ENCODE measurements at places on chromosomes 1 and 21.

- DNase-seq: no peak
Measured at GRCh38 chr1:199784138-199784895, 243.2 kb upstream of the NR5A2 start.

- DNase-seq: no peak
Measured at GRCh38 chr1:163876546-163876945, 554.8 kb downstream of the NUF2 start.

- no peak for DNase-seq
Measured at GRCh38 chr1:169138866-169139670, 32.6 kb downstream of the ATP1B1 start.

GRCh38 chr1:201302163-201303152 is 19.2 kb downstream of the PKP1 start:
- no peak for DNase-seq

DNA sequence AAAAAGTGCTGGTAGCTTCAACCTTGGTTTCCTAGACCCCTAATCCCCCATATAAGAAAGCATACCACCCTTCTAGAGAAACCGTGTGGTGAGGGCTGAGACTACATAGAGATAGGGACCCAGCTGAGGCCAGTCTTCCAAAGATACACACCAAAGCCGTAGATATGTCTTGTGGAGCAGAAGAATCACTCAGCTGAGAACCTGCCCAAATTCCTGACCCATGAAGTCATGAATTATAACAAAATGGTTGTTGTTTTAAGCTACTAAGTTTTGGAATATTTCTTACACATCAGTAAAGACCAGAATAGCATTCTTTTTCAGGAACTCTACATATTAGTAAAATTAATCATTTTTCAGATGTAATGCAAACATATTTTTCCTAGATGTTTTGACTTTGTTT is 3.3 kb upstream of the SNRPE start:
- DNase-seq: no peak

- DNase-seq: no peak
Measured at GRCh38 chr1:62050165-62050564, 144.5 kb upstream of the L1TD1 start.

- DNase-seq: no peak
Measured at GRCh38 chr1:234589854-234590620, 19.9 kb downstream of the IRF2BP2 start.

GRCh38 chr1:116769561-116769977 is 15.3 kb downstream of the CD2 start:
- DNase-seq: no peak

DNA sequence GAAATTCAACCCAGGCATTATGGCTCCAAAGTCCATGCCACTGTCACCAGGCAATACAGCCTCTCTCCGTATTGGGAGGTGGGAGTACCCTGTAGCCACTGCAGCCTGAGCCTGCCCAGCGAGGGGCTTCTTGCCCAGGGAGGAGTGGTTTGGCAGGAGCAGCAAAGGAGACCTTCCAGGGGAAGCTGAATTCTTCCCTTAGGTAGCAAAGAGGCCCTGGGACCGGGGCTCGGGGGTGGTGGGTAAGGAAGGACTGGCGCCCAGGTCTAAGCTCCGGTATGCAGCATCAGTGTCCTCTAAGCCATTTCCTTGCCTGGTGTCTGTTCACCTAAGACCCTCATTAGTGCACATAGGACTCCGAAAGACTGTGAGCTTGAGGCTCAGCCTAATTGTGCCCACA is 17.0 kb downstream of the TNNT2 start:
- DNase-seq: no peak

GRCh38 chr1:147565189-147565980 is 24.1 kb downstream of the BCL9 start:
- DNase-seq: no peak

DNA sequence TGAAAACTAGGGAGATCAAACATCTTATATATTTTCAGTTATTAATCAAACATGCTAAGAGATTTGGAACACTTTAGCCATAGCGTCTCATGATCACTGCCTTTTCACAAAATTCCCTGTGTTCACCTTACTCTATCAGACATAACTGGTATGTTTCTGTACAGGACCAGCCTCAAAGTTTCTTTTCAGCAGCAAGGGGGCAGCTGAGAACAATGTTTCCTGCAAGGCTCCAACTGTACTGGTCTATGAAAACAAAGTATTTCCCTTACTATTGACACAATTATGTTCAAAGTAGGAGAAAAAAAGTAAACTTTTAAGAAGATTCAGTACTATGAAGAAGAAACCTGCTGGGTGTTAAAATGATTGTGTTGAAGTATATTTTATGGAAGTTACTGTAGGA is 98.5 kb downstream of the ATF6 start:
- DNase-seq: peak; percentile 53

DNA sequence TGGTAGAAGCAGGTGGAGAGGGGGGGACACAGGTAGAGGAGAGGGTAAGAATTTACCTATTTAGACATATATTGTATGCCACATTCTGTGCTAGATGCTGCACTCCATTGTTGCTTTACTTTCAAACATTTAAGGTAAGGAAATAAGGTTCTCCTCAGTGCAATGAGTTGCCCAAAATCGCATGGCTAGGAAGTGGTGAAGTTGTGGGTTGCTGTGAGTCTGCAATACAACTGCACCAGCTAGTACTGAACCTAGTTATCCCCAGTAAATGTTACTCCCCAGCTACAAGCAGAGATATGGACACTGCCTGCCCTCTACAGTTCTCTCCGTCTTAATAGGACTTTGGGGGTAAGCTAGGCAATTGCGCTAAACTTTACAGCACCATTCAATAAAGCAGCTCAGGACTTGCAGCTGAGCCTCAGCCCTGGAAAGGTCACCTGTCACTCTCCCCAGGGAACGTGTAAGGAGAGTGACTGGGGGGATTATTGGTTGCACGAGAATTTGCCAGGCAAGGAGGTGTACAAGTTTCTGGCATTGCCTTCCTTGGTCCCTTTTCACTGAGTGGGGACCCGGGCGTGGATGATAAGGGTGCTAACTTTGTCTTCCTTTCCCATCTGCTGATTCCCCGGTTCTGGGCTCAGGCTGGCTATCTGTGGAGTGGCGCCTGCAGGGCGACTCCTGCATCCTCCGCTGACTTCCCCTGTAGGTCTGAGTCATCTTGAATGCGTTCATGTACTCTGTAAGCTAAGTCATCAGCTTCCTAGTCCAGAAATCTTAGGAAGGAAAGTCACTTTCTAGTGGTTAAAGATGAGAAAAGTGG is 71.3 kb upstream of the CNTN2 start:
- no peak for DNase-seq

DNA sequence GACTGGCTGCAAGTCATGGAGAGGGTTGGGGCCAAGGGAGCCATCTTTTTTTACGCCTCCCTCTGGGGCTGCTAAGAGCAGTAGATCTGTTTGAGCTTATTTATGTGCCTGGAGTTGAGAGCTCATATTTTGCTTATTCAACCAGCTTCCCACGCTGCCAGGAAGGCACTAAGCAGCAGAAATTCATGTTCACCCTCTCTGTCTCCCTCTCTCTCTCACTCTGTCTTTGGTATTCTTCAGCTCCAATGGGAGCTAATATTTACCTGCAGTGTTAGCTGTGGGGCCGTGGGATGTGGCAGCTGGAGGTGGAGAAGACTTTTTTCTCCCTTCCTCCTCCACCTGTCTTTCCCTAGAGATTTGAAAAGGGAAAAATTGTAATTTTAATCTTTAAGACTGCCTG is 26.8 kb upstream of the CACNA1E start:
- DNase-seq: no peak

DNA sequence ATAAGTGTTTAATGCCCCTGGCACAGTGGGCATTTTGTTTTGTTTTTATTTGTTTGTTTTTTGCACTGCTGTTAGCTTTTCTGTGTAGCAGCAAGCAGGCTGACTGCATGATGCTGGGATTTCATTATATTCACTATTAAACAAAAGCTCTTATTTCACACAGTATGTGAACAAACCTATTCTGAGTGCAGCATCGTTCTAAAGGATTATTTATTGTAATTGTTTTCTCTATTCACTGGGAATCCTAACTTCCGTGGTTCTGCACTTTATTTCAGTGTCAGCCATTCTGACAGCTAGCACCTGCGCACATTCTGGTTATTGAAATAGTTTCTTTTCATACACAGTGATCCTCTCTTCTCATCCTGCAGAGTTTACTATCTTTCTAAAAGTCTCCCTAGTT is 595.0 kb downstream of the NEGR1 start:
- DNase-seq: no peak

DNA sequence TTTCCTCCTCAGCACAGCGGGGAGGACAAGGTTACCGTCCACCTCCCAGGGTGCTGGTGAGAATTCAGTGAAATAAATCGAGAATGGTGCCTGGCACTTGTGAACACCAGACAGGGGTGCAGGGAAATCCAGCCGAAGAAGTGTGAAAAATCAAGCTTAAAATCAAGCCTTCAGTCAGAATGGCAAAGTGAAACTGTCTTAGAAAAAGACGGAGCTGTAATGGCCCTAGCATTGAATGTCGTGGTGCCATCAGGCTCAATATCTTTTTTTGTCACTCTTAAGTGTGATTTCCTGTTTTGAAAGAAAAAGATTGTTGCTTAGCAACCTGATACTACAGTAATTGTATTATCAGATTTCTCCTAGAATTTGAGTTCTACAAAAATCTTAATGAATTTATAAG is 22.1 kb downstream of the EDARADD start:
- no peak for DNase-seq

DNA sequence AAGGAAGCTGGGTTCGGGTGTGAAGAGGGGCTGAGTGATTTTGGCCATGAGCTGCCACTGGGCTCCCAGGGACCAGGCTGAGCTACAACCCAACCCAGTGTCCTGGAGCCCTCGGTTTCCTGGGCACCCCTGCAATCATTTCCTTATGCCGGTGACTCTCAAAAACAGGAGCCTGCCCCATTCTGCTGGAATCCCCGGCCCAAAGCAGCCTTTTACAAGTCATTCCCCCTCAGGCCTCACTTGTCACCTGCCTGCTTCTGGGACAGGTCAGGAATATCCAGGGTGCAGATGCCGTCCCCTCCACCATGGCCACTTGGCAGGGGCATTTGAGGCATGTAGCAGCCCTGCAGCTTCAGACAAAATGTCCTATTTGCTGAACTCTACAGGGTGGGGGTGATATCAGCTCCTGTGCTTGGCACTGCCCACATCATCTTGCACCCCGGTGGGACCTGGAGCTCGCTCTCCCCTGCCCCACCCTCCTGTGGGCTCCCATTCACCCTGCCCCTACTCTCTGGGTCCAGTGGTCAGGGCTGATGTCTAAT is 30.0 kb downstream of the CDK18 start:
- no peak for DNase-seq

DNA sequence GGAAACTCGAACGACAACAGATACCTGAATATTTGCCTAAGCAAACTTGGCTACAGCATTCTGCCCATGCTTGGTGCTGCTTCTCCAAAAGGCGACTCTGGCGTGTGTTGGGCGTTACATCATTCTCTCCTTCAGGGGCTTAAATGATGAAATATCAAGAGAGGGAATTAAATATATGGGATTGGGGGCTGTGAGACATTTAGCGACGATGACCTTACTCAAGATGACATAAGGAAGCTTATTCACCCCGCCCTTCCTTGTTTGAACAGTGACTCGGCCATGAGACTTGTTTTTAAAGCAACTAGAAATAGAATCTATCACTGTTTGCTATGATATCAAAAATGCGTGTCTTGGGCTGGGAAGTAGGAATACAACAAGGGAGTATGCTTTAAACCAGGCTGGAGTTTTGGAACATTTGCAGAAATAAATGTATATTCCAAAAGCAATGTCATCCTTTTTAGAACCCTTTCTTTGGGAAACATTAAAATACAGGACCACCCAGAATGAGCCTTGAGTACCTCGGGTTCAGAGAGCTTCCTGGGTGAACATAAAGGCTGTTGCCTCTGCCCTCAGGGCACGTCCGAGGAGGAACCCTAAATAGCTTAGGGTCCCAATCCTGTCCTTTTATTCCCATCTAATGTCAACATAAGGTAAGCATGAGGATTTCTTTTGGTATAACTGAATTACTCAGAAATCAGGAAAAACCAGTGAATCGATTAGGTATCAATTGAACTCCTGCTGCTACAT is 123.3 kb upstream of the SLC45A1 start:
- DNase-seq: no peak

DNA sequence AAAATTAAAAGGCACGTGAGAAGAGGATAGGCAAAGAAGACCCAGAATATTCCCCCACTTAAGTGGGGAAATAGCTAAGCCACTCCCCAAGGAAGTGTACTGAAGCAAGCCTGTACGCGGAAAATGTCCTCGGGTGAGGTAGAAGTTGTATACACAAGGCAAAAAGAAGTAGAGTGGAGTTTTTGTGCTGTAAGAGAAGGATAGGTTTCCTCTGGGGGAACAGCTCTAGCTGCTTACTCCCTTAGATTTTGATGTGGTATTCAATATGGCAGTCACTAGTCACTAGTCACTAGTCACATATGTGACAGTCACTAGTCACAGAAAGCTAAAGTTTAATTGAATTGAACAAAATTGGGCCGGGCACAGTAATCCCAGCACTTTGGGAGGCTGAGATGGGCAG is 7.6 kb downstream of the TXNIP start:
- DNase-seq: no peak

GRCh38 chr1:175448467-175448866 is 255.9 kb upstream of the KIAA0040 start:
- no peak for DNase-seq

- DNase-seq: no peak
Measured at GRCh38 chr1:64683419-64683818, 61.5 kb upstream of the RAVER2 start.

DNA sequence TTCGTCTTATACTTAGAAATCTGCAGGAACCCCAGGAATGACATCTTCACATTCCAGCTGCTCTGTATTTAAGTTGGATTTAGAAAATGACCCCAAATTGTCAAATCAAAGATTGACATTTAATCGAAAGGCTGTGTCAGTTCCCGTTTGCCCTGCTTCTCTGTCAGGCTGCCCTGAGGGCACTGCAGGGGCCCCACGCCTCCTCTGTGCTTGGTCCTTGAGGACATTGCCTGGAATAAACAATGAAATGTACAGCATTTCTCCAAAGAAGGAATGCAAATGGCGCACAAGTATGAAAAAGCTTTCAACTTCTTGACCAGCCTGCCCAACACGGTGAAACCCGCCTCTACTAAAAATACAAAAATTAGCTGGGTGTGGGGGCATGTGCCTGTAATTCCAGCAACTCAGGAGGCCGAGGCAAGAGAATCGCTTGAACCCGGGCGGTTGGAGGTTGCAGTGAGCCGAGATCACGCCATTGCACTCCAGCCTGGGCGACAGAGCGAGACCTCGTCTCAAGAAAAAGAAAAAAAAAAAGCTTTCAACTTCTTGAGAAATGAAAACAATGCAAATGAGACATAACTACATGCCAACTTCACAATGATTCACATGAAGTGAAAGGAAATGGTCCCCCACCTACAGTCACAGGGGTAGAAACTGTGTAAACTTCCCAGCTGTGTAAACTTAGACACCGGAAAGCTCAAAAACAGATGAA is 3.0 kb downstream of the TMPRSS3 start:
- no peak for DNase-seq

GRCh38 chr1:101732261-101732660 is 264.5 kb downstream of the OLFM3 start:
- DNase-seq: no peak

- DNase-seq: no peak
Measured at GRCh38 chr1:151012684-151013471, 4.6 kb downstream of the PRUNE1 start.

GRCh38 chr1:17991996-17992395 is 115.6 kb upstream of the IGSF21 start:
- DNase-seq: no peak

All from hindlimb muscle (tissue), 1 donor.